ENCODE measurements at places on chromosomes 1 and 21.

- no peak for DNase-seq
Observed at GRCh38 chr1:200644021-200644420, 23.5 kb upstream of the KIF14 start.

DNA sequence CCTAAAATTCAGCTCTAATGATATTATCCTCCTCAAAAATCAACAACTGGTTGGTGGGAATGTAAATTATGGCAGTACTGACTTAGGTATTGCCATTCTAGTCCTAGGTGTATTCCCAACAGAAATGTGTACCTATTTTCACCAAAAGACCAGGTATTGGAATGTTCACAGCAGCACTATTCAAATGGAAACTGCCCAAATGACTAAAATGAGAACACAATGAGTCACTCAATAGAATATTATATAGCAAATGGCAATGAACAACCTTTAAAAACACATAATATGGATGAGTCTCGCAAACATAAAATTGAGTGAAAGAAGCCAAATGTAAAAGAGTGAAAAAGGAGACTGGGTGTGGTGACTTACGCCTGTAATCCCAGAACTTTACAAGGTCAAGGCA lies 44.9 kb downstream of the GADD45A start:
- no peak for DNase-seq

DNA sequence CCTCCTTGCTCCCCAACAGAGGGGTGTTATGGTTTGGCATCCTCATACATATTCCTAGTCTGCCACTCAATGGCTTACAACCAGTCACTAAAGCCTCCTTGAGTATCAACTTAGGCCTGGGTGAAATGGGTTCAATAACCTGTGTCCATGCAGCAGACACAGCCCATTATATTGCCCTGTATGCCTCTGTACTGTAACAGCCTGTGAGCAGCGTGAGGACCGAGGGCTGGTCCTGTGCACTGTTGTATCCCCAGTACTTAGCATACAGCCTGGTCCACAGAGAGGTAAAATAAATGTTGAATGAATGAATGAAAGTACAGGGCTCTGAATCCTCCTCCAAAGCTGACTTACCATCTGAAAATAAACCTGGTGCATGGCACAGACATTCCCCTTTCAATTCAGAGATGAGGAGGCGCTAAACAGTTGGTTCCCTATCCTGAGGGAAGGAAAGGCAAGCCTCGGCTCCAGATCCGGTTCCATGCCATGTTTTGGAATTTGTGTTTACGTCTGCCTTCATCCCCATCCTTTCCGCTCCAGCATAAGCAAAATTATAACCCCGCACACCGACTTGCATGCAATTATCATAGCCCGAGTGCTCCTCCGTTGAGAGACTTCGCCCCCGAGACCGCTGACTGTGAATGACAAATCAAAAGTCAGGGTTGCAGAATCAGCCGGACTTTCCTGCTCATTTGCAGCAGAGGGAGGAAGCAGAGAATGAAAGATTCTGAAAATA lies 45.0 kb upstream of the DNAJC6 start:
- DNase-seq = no peak

DNA sequence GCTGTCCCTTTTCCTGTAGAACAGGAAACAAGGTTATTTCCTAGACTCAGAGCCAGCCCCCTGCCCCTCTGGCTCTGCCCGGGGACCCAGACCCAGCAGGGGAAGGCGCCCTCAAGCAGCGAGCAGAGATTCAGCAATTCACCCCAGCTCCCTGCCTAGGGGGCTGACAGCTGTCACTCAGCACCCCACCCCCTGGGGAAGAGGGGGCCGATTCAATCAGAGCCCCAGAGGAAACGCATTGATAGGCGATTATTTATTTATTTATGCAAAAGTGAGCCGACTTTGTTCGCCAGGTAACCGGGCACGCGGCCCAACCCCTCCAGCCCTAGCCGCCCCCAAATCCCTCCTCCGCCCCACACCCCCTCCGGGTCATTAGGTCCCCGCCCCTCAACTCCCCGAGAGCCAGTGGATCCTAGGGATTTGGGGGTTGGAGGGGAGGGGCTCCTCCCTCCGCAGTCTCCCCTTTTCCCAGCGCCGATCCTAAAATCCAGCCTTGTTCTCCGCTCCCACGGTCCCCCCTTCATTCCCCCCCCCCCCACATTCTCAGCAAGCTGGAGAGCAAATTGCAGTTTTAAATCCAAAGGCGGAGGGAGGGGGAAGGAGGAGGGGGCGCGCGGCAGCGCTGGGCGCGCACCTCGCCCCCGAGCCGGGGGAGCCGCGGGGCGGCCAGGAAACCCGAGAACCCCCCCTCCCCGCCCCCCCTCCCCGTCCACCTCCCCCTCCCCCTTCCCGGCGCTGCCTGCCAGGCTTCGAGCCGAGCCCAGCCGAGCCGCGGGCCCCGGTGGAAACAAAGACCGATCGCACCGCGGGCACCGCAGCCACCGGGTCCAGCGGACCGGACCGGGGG lies 1.3 kb downstream of the AHDC1 start:
- no peak for DNase-seq

GRCh38 chr1:8463144-8463927 lies 145.4 kb downstream of the SLC45A1 start:
- DNase-seq = no peak

DNA sequence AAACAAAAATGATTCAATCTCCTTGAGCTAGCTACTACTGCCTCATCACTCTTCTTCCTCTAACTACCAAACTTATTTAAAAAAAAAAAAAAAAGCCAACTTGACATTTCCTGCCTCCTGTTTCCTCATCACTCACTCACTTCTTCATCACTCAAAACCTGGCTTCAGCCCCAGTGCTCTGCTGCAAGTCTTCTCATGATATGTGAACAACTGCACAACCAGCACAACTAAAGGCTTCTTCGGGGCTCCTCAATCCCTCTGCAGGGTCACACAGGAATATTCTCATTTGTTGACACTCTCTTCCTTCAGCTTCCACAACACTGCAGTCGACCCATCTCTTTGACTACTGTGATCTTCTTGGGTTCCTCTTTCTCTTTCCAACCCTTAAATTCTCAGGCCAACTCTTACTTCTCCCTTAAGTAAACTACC lies 7.6 kb downstream of the MTF1 start:
- no peak for DNase-seq

- DNase-seq = no peak
Observed at GRCh38 chr1:16012590-16013219, 5.1 kb downstream of the HSPB7 start.

GRCh38 chr1:228035844-228036243 lies 29.0 kb downstream of the WNT3A start:
- no peak for DNase-seq

- DNase-seq = no peak
Observed at GRCh38 chr1:155191904-155192303, 15.8 kb downstream of the THBS3 start.

GRCh38 chr1:68049941-68050878 lies at the start of gene DIRAS3:
Gene DIRAS3, minus strand, starts transcription at chr1:68050627. Its CDS starts 3,330 bp downstream, at chr1:68047297.
- no peak for DNase-seq

GRCh38 chr1:151839082-151839412 lies 573 bp downstream of the C2CD4D start:
- DNase-seq = no peak

DNA sequence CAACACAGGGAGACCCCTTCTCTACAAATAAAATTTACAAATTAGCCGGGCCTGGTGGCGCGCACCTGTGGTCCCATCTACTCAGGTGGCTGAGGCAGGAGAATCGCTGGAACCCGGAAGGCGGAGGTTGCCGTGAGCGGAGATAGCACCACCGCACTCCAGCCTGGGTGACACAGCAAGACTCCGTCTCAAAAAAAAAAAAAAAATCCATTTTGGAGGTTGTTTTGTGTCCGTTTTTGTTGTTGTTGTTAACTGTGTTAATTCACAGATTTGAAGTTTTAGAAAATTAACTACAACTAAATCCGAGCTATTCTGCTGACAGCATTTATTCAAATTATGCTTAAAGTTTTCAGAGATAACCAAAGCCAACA lies 618 bp downstream of the CLCC1 start:
- DNase-seq = peak; percentile 10

DNA sequence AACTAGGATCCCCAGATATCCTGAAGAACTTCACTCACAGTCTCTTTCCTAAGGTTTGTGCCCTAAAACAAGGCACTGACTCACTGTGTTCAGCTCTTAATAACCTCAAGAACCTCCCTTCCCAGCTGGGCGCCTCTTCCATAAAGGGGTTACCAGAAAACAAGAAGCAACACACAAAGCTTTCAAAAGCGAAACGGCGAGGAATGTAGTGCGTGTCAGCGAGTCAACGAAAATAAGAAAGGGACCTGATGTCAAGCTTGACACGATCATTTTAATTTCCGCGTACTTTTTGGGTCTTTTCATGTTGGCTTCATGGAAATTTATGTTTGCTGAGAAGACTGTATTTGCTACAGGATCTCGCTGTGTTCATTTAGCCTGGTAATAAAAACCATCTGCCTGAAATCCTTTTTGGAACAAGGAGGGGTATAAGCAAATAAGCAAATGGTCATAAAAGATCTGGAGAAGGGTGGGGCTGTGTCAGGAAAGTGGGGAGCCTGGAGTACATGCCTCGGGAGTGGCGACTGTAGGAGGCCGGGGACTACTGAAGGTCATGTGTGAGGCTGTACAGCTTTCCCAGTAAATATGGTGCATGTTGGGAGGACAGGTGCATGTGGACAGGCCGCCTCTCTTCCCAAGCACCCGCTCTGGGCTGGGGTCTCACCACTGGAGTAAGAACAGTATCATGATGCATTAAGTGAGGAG lies 11.4 kb upstream of the CLDN14 start:
- DNase-seq = no peak

- no peak for DNase-seq
Observed at GRCh38 chr1:59105548-59106507, 191.1 kb upstream of the FGGY start.

GRCh38 chr21:41701749-41702148 lies 65.1 kb downstream of the RIPK4 start:
- DNase-seq = no peak

DNA sequence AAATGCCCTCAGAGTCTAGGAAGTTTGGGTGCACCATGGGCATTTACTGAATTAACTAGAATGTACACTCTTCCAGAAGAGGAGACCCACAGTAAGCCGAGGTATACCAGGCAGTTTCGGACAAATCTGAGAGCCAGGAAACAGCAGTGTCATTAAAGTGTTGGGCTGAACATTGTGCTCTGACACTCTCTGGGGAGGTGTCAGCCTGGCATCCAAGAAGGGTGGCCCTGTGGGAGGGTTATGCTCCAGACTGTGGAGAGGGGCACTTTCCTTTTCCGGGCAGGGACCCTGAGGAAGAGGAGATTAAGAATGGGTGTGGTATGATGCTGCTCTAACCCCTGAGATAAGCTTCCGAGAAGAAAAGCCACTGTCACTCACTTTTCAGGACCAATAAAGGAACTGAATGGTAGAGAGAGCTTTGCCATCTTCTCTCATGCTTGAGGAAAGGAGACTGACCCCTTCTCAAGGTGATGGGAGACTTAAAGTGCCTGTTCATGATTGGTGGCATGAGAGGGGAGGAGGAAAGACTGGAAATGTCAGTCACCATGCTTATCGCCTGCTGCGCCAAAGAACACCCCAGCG lies 98.2 kb downstream of the UCK2 start:
- no peak for DNase-seq

- DNase-seq = no peak
Observed at GRCh38 chr1:193525411-193525810, 339.0 kb upstream of the B3GALT2 start.

- no peak for DNase-seq
Observed at GRCh38 chr21:36735724-36736320, 36.9 kb downstream of the SIM2 start.

GRCh38 chr1:234578735-234579134 lies 31.2 kb downstream of the IRF2BP2 start:
- no peak for DNase-seq

GRCh38 chr21:39923476-39923875 lies 56.2 kb downstream of the PCP4 start:
- no peak for DNase-seq

DNA sequence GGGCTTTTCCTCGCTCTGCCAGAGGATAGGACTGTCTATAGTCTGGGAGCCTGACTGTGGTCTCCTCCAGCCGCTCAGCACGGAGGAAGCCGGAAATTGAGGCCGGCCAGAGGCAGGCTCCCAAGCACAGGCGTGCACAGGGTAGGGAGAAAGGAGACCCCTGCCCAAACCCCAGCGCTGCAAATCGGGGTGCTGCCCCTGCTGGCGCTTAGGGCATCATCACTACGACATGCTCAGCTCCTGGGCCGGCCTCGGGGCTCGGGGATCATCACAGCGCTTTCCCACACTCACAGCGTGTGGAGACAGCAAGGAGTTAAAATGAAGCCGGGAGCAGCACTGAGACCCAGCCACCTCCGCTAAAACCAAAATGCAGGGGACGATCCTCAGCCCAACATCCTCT lies 62.8 kb upstream of the ARHGEF16 start:
- no peak for DNase-seq

DNA sequence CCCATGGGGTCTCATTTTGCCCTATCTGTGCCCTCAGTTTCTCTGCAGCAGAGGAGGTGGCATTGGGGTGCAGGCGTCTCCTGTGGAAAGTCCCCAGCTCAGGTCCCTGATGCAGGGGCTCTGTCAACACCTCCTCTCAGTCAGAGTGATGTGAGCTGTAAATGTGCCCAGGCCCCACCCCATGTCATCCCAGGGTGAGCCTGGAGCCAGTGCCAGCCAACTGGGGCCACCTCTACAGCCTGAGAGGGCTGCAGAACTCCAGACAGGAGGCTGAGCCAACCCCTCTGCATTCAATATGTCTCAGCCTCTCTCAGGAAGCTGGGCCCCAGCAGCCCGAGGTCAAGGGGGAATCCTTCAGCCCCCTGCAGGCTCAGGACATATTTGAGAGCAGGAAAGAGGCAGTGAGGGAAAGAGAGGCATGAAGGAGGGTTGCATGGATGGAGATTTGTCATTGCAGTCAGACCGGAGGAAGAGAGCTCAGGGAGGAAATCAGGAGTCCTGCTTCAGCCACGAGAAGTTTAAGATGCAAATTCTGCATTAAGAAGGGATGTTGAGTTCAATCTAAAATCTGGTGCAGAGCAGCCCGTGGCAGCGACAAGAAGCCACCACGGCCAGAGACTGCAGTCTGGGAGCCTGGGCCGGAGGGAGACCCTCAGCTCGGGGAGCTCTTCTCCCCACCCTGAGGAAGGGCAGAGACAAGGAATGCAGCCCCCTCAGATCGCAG lies 288.2 kb upstream of the VAMP3 start:
- DNase-seq = no peak

GRCh38 chr1:240499012-240499411 lies 112.9 kb downstream of the GREM2 start:
- DNase-seq = no peak

GRCh38 chr1:5917281-5917590 lies 75.0 kb downstream of the NPHP4 start:
- no peak for DNase-seq

GRCh38 chr1:97925151-97925550 lies 4.3 kb upstream of the DPYD start:
- no peak for DNase-seq

All from effector memory CD8-positive, alpha-beta T cell (primary cell).